ENCODE measurements at places on chromosomes 6 and 20.

DNA sequence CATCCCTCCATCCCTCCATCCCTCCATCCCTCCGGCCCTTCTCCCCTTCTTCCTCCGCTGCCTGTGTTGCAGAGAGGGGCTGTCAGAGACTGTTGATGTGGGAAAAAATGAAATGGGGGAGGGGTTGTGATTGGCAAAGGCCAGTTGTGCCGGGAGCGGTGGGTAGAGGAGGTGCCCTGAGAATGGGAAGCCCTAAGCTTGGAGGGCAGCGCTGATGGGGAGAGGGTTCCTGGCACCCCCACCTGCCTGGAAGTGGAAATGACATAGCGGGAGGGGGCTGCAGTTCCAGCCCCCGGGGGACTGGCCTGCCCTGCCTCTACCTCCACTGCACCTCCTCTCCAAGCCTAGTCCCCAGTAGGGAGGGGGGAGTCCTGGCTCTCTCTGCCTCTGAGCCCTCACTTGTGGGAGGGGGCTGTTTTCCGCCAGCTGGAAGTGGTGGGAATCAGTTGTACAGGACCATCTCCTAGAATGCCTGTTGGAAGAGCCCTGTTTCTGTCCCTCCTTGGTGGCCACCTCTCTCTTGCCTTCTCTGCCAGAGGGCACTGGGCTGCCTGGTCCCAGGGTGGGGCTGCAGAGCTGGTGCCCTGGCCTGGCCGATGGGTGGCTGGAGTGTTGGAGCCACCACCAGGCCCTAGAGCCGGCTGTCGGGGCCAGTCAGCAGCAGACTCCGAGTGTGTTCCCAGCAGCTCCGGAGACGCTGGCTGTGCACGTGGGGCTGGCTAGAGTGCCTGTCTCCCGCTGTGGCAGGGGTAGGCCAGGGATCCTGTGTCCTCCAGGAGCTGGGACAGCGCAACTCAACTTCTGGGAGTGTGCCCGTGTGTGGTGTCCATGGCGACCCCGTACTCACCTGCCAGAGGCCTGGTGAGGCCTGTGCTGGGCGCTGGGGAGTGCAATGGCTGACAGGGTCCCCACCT lies 1.5 kb downstream of the DLGAP4 start:
- peaks cover 59% of the 10 kb centered on the region for H3K27me3 ChIP-seq
- H3K4me3 ChIP-seq, result no peak overlapping the region

- peaks cover 5% of the 10 kb centered on the region for H3K36me3 ChIP-seq
- peaks cover 6% of the 10 kb centered on the region for H3K4me1 ChIP-seq
- H3K4me3 ChIP-seq, result no peak overlapping the region
- DNase-seq, result no peak
- H3K27me3 ChIP-seq, result peaks cover 71% of the 10 kb centered on the region
Measured at GRCh38 chr6:166167258-166167731, 356 bp downstream of the TBXT start.

DNA sequence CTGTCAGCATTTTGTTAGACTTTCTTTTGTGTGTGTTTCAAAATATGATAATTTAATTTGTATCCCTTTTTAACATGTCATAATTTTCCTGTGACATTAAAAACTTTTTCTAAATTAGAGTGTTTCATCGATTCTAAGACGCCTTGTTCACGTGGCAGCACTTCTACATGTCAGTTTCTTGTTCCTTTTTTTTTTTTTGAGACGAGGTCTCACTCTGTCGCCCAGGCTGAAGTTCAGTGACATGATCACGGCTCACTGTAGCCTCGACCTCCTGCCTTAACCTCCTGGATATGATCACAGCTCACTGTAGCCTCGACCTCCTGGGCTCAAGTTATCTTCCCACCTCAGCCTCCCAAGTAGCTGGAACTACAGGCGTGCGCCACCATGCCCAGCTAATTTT lies 27.6 kb upstream of the ADRM1 start:
- H3K27ac ChIP-seq, result no peak overlapping the region
- DNase-seq, result no peak
- no peak overlapping the region for H3K4me3 ChIP-seq
- H3K4me1 ChIP-seq, result no peaks in the 10 kb centered on the region
- peaks cover 14% of the 10 kb centered on the region for H3K36me3 ChIP-seq

GRCh38 chr6:9412951-9413559 lies 977.7 kb upstream of the SLC35B3 start:
- no peaks in the 10 kb centered on the region for H3K4me1 ChIP-seq
- no peaks in the 10 kb centered on the region for H3K36me3 ChIP-seq
- H3K27ac ChIP-seq, result no peak overlapping the region

GRCh38 chr20:35629427-35630145 lies 14.0 kb downstream of the SPAG4 start:
- H3K4me3 ChIP-seq, result no peak overlapping the region
- no peak for DNase-seq
- H3K27me3 ChIP-seq, result no peaks in the 10 kb centered on the region
- peaks cover 40% of the 10 kb centered on the region for H3K36me3 ChIP-seq
- no peaks in the 10 kb centered on the region for H3K4me1 ChIP-seq

DNA sequence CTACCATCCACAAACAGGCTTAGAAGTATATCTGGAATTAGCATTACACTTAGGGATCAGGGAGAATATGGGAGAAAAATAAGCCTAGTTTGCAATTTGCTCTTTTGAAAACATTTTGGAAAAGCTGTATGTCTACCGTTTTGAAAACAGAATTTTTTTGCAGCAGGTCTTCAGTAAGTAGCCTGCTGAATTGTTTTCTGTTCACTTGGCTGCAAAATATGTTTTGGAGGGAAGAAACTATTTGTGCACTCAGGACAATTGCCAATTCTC lies 39.6 kb downstream of the ILRUN start:
- H3K27me3 ChIP-seq, result no peaks in the 10 kb centered on the region
- peak overlapping the region; percentile 66 for H3K4me3 ChIP-seq
- peaks cover 20% of the 10 kb centered on the region for H3K36me3 ChIP-seq
- no peak for DNase-seq
- peaks cover 57% of the 10 kb centered on the region for H3K4me1 ChIP-seq

- no peak overlapping the region for H3K4me3 ChIP-seq
- H3K4me1 ChIP-seq, result no peaks in the 10 kb centered on the region
- no peaks in the 10 kb centered on the region for H3K27me3 ChIP-seq
Measured at GRCh38 chr6:129069006-129069405, 186.1 kb downstream of the LAMA2 start.

DNA sequence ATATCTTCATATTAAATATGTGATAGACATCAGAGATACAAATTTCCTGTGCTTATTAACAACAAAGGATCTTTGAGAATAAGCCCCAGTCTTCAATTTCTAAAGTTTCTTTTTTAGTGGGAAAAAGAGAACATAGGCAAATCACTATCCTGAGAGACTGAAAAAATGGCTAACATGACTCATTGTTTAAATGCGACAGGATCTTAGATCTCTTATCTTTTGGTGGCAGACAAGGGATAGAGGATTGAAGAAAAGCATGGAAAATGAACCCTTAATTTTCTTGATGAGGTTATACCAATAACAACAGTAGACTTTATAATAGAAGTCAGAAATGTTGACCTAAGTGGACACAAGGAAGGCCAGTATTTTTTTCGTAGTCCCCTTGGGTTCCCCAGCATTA lies 178.6 kb upstream of the MAP3K7 start:
- no peaks in the 10 kb centered on the region for H3K36me3 ChIP-seq
- no peaks in the 10 kb centered on the region for H3K4me1 ChIP-seq
- no peak overlapping the region for H3K4me3 ChIP-seq
- H3K27me3 ChIP-seq, result peaks cover 5% of the 10 kb centered on the region

Measured in activated CD4-positive, alpha-beta T cell treated with anti-CD3 and anti-CD28 coated beads, Interleukin-2, amount 10 ng/mL, durations not matched to agents 7 days and 5 days (primary cell).